ENCODE measurements at places on chromosomes 12 and 14.
A peak's percentile ranks its signal among the peaks of the same experiment; 100 is the strongest.

- peak; percentile 82 for DNase-seq
These were observed 494 bp downstream of the GCH1 start for GRCh38 chr14:54902143-54902520.

DNA sequence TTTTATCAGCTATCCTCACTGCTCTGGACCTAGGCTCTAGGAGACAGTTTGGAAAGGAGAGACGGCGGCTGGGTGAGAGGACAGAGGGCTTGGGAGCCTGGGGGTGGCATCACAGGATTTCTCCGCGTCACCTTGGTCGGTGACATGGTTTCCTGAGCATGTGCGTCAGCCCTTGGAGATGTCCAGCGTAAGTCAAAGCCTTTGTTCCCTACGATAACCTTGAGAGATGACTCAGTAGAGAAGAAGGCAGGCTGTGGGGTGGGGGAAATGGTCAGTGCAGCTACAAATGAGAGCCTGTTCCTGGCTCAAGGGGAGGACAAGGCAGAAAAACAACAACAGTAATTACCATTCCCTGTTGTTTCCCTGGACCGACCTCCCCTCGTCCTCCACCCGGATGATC is 90.2 kb upstream of the TBX3 start:
- no peak for DNase-seq

GRCh38 chr12:98788396-98788795 is 143.3 kb downstream of the APAF1 start:
- DNase-seq: no peak

DNA sequence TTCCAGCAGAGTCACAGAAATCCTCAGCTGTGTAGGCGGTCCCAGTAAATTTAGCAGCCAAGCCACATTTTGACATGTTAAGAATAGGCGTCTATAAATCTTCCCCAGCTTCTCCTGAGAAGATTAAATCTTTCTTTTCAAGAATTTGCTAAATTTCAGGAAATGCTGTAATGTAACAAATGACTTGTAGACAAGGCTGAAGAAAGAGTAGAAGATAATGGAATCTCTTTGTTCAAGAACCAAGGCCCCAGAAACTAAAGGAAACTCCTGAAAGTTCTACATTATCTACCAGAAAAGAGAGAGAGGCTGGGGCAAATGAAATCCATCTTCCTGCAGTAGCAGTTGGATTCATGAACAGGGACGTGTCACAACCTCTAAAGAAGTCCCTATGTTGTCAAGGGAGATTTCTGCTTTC is 760.3 kb downstream of the NOVA1 start:
- peak; percentile 14 for DNase-seq

DNA sequence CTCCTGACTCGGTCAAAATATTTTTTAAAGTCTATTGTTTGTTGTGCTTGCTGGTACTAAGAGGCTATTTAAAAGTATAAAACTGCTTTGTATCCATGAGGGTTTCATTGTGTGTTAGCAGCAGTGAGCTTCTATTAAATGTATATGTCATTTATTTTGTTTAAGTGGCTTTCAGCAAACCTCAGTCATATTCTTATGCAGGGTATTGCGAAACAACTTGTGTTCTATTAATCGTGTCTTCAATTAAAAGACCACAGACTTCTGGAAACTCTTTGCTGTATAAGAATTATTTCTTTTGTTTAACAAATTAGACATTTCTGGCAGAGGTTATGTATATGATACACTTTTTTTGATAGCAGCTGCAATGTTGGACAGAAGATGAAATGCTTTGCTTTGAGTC is 6.5 kb downstream of the IAPP start:
- DNase-seq: no peak

DNA sequence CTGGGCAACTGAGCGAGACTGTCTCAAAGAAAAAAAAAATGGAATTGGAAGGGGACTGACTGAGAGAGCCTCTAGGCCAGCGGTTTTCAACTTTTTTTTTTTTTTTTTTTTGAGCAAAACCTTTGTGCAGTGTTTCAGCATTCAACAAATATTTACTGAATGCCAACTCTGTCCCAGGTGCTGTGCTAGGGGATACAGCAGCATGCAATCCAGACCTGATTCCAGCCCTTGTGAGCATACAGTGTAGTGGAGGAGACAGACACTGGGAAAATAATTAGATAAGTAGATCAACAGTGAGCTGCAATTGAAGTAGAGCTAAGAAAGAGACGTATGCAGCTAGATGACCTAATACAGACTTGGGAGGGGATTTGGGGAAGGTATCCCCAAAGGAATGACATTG is 23.8 kb upstream of the LTBP2 start:
- DNase-seq: no peak

DNA sequence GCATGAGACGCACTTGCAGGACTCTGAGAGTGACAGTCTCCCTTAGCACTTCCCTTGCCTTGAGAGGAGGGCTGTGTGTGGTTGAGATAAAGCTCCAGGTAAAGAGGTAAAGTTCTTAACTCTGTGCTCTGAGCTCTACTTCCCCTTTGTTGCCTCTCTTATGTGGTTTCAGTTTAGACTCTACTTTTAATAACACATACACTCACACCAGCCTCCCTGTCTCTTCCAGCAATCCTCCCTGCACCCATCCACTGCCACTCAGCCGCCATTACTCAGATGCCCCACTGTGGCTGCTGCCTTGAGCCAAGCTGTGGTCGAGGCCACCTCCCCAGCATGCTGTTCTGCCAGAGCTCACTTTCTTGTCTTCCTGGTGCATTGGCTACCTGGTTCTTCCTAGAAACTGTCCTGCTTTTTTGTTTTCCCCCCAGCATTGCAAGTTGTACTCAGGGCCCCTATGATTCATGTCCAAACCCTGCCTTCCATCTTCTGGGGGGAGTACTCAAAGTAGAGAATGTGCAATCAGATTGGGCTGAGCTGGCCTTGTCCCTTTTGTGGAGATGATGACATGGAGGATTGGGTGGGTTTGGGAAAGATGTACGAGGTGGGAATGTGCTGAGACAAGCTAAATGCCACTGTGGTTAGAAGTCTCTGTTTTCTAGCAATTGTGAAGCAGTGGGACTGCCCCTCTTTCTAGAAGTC is 115.5 kb upstream of the PARP11 start:
- DNase-seq: no peak

DNA sequence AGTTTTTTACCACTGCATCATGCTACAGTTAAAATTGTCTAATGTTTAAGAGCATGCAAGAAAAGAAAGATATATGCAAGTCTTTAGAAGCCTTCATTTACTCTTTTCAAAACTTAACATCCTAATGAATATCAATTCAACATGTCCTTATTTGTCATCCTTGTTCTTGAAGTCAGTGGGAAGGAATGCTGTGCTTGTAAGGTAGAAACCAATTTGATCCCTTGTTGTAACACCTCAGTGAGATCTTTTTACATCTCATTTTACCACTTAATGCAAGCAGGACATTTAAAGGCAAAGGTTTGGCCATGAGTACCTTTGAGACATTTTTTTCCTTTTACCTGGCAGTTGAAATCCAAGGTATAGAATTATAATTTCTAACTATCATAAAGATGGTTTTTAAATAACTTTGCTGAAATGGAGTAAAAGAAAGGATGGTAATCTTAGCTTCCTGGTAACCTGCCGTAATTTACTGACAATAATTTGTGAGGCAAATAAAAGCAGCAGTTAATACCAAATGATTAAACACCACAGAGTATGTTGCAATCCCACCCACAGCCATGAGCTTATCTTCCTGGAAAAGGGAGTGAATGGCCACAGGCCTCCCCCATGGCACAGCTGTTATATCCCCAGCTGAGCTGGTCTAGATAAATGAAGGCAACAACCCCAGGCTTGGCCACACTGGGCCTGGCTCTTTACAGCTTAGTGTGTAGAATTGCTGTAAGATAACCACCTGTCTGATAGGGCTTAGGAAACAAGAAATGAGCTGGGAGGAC is 33.2 kb upstream of the STRN3 start:
- DNase-seq: peak; percentile 78

DNA sequence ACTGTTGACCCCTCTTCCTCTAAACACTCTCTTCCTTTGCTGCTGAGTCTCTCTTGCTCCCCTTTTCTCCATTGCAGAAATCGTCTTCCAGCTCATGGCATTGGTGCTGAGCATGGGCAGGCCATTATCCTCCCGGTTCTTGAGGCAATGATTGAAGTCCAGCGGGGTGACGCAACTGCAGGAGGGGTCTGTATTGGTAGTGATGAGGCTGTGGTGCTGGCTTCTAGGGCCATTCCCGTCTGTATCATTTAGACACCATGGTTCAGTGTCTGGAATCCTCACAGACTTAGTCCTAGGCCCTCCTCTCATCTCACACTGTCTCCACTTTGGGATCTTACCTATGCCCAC is 720 bp upstream of the SLC22A17 start:
- no peak for DNase-seq

DNA sequence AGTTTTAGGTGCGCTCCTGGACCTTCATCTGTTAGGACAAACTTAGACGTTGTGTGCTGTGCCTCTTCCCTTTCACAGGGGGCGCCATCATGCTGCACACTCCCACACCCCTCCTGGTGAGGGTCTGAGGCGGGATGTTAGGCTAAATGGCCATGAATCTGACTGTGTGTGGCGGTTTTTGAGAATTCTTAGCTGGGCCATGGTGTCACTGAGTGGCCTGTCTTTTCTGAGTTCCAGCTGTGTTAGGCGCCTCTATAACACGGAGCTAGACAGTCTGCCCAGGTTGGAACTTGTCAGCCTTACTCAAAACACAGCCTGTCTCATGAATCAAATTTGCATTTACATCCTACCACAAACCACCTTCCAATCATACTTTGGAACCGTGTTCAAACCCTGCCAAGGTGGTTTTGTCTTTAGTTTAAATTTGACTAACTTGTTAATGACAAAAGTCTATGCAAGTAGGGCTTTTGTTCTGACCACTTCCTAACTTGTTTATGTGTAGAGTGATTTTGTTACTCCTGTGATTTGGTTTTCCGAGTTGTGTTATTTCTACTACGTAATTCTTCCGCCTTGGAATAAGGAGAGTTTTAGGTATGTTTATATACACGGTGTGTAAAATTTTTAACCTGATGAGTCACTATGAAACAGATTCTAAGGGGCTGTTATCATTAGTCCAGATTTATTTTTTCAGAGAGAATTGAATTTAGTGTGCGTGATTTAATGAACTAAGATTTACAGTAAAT is 19.6 kb downstream of the ACVR1B start:
- DNase-seq: no peak

GRCh38 chr12:62670986-62671720 is 204.5 kb downstream of the MON2 start:
- DNase-seq: no peak
